ENCODE measurements at places on chromosomes 2 and 18.

DNA sequence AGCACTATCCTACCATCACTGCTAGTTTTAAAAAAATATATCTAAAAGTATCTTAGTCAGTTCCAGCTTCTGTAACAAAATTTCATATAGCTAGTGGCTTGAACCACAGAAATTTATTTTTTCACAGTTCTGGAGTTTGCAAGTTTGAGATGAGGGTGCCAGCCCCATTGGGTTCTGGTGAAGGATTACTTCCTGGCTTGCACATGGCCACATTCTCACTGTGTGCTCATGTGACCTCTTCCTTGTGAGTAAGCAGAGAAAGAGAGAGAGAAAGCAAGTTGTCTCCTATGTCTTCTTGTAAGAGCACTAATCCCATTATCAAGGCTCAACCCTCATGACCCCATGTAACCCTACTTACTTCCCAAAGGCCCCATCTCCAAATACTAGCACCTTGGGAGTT lies 158.9 kb downstream of the DOK6 start:
- DNase-seq: no peak

DNA sequence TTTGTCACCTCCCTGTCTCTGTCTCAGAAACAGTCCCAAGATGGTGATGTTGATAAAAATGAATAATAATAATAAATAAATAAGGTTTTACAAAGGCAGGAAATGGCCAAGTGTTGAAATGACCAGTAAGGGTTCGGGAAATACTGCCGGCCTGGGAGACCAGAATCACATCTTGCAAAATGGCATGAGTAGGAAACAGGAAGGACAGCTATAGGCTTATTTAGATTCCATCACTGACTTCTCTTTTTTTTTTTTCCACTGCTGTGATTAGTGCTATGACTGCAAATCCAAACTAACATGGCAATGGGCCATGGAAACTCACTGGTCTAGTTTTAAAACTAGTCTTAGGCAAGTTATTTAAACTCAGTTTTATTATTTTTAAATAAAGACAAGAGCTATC lies 60.6 kb downstream of the SCN1A start:
- DNase-seq: no peak

DNA sequence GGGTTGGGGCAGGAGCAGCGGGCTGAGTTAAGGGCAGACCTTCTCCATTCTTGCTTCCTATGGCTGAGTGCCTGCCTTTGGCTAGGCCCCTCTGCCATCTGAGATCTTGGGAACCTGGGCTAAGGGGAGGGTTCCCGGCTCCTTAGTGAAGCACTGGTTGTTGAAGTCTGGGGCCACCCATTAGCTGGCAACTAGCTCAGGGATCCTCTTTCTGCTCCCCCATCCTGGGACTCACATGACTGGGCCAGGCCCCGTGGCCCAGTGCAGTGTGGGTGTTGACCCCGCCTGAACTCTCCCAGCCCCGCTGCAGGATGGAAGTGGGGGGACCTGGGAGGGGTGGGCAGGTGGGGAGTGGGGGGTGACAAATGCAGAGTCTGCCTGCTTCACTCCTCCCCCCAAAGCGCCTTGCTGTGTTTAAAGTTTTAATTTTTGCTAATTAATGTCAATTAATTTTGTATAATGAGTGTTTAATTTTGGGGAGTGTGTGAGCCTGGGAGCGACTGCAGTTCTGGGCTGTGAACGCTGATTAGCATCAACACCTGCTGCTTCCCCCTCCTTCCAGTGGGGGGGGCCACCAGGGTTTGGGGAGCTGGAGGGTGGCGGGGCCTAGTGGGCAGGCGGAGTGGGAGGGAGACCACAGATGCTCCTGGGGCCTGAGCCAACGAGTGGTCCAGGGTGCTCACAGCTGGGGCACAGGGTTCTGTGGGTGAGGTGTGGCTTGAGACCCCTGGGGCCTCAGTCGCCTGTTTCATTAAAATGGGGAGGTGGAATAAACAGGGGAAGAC lies 55.2 kb downstream of the EMX1 start:
- no peak for DNase-seq

DNA sequence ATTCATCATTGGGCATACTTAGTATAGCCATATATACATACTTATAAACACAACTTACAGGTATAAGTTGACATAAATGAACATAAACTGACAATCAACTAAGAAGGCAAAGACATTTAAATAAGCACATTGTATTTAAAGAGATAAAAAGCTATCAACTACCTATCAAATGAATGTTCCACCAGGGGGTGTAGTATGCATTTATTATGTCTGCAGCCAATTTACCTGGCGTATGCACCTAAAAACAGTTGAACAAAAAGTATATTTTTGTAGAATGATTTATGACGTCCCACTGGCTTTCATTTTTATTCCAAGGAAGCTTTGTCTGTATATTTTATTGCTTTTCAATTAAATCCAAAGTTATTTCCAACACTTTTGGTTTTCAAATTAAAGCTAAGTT lies 323.5 kb downstream of the AFF3 start:
- DNase-seq: peak; percentile 24

DNA sequence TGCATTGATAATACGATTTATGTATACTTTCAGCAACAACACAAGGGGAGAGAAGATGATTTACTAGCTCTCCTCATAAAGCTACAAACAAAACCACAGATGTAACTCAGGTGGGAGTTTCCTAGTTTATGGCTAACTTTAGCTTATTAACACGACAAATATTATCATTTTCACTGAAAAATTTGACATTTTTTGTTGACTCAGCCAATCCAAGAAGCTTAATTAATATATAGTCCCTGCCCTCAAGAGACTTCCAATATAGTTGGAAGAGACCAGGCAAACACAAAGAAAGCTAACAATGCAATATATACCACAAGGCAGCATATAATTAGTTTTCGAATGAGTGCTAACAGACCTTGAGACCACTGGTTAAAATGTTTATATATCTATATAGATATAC lies 775 bp downstream of the WDR12 start:
- no peak for DNase-seq

GRCh38 chr2:193461431-193461934 lies 1266.8 kb upstream of the TMEFF2 start:
- DNase-seq: no peak

- DNase-seq: peak; percentile 94
Observed at GRCh38 chr2:237291138-237291792, 122.7 kb downstream of the COL6A3 start.

GRCh38 chr2:169782513-169782912 lies 16.2 kb upstream of the SSB start:
- no peak for DNase-seq

- DNase-seq: no peak
Observed at GRCh38 chr2:86673011-86673410, 47.1 kb upstream of the RMND5A start.

- no peak for DNase-seq
Observed at GRCh38 chr2:150476809-150477302, 10.6 kb downstream of the RND3 start.

Data from H4 (cell line).